ENCODE measurements at places on chromosomes 3 and 15. TPM values are rescaled to one million over a fixed set of nuclear protein-coding genes. Genes with fewer than 3 reads are reported as not detected.

DNA sequence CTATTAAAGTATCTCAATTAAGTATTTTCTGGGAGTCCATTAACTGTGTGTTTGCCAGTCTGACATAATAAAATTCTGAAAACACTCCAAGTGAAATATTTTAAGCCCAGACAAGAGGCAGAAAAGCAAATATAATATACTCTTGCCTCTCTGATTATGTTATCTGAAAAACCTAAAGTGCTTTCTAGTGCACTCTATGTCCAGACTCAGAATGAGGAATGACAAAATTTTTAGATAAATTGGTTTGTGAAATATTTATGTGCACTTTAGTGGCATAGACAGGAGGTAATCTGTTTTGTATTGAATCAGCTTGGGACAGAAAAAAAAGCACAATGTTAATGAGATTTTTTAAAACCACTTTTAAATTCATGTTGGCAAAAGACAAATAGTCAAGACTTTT is 508.2 kb upstream of the SUCLG2 start:
- H3K27me3 ChIP-seq = no peaks in the 10 kb centered on the region
- H3K4me1 ChIP-seq = no peaks in the 10 kb centered on the region
- H3K4me3 ChIP-seq = no peak overlapping the region
- DNase-seq = no peak
- H3K27ac ChIP-seq = no peak overlapping the region

The LSM3 gene
- 4.9 TPM for total RNA-seq

DNA sequence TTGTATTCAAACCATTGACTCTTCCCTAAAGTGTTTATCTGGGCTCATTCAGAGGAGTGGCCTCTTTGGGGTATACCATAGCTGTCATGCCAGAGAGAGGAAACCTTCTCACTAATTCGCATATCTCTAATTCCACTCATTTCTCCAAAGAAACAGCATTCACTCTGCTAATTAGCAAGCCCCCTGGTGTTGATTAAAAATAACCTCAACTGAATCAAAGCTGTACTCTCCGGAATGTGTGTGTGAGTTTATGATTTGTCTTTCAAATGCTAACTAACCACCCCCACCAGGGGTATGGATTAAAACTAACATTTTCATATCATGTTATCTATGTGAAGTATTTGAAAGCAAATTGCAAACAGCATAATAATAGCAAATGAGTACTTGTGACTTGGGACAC is 45.5 kb downstream of the PAQR5 start:
- no peak overlapping the region for H3K4me3 ChIP-seq
- H3K36me3 ChIP-seq = no peaks in the 10 kb centered on the region
- H3K27ac ChIP-seq = no peak overlapping the region
- no peaks in the 10 kb centered on the region for H3K4me1 ChIP-seq

The SYNPR gene
- total RNA-seq = not detected

The CADM2 gene
- 1.8 TPM for total RNA-seq

The SLC38A3 gene
- 0.28 TPM for total RNA-seq

- H3K36me3 ChIP-seq = peaks cover 3% of the 10 kb centered on the region
- peak overlapping the region; percentile 2 for H3K4me3 ChIP-seq
- H3K4me1 ChIP-seq = peaks cover 95% of the 10 kb centered on the region
- DNase-seq = no peak
- peak overlapping the region; percentile 76 for H3K27ac ChIP-seq
Measured at GRCh38 chr3:188229177-188229576, 75.2 kb downstream of the LPP start.

- no peak overlapping the region for H3K27ac ChIP-seq
- H3K36me3 ChIP-seq = no peaks in the 10 kb centered on the region
- H3K4me3 ChIP-seq = no peak overlapping the region
- DNase-seq = no peak
- no peaks in the 10 kb centered on the region for H3K27me3 ChIP-seq
Measured at GRCh38 chr15:101827257-101827656, 15.3 kb downstream of the OR4F15 start.

GRCh38 chr3:11660242-11660641 is 16.5 kb upstream of the VGLL4 start:
- H3K4me1 ChIP-seq = peaks cover 4% of the 10 kb centered on the region
- no peak for DNase-seq
- H3K27ac ChIP-seq = no peak overlapping the region
- no peak overlapping the region for H3K4me3 ChIP-seq
- no peaks in the 10 kb centered on the region for H3K27me3 ChIP-seq

The DAZL gene
- not detected for total RNA-seq

GRCh38 chr3:178263236-178263916 is 272.9 kb upstream of the KCNMB2 start:
- no peak overlapping the region for H3K27ac ChIP-seq
- DNase-seq = no peak
- H3K4me1 ChIP-seq = no peaks in the 10 kb centered on the region
- no peak overlapping the region for H3K4me3 ChIP-seq

The DNASE1L3 gene
- 3.8 TPM for total RNA-seq

DNA sequence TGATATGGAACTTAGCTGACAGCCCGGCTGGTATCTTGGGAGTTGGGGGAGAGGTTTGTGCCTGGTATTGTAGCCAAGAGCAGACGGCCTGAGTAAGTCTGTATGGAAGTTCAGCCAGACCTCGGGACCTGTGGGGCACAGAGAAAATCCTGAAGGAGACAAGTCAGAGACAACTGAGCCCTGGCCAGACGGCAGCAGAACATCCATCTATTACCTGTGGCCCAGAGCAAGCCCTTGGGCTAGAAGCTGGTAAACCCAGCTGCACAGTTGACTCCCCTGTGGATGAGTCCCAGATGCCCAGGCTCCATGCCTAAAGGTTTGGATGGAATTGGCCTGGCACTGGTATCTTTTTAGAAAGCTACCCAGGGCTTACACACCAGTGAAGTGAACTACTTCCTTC is 70.4 kb upstream of the DLG1 start:
- H3K4me3 ChIP-seq = no peak overlapping the region
- H3K27me3 ChIP-seq = no peaks in the 10 kb centered on the region
- no peak overlapping the region for H3K27ac ChIP-seq
- H3K36me3 ChIP-seq = no peaks in the 10 kb centered on the region
- DNase-seq = no peak
- peaks cover 8% of the 10 kb centered on the region for H3K4me1 ChIP-seq

- H3K27me3 ChIP-seq = no peaks in the 10 kb centered on the region
- H3K27ac ChIP-seq = no peak overlapping the region
- H3K4me1 ChIP-seq = no peaks in the 10 kb centered on the region
- no peak overlapping the region for H3K4me3 ChIP-seq
- DNase-seq = no peak
- no peaks in the 10 kb centered on the region for H3K36me3 ChIP-seq
Measured at GRCh38 chr3:181565416-181565815, 146.3 kb upstream of the SOX2 start.

- no peak overlapping the region for H3K4me3 ChIP-seq
- no peak overlapping the region for H3K27ac ChIP-seq
- H3K27me3 ChIP-seq = no peaks in the 10 kb centered on the region
- DNase-seq = no peak
- H3K4me1 ChIP-seq = peaks cover 29% of the 10 kb centered on the region
- no peaks in the 10 kb centered on the region for H3K36me3 ChIP-seq
Measured at GRCh38 chr15:40923551-40923950, 5.6 kb upstream of the DLL4 start.

The CELSR3 gene
- total RNA-seq = 1.3 TPM

DNA sequence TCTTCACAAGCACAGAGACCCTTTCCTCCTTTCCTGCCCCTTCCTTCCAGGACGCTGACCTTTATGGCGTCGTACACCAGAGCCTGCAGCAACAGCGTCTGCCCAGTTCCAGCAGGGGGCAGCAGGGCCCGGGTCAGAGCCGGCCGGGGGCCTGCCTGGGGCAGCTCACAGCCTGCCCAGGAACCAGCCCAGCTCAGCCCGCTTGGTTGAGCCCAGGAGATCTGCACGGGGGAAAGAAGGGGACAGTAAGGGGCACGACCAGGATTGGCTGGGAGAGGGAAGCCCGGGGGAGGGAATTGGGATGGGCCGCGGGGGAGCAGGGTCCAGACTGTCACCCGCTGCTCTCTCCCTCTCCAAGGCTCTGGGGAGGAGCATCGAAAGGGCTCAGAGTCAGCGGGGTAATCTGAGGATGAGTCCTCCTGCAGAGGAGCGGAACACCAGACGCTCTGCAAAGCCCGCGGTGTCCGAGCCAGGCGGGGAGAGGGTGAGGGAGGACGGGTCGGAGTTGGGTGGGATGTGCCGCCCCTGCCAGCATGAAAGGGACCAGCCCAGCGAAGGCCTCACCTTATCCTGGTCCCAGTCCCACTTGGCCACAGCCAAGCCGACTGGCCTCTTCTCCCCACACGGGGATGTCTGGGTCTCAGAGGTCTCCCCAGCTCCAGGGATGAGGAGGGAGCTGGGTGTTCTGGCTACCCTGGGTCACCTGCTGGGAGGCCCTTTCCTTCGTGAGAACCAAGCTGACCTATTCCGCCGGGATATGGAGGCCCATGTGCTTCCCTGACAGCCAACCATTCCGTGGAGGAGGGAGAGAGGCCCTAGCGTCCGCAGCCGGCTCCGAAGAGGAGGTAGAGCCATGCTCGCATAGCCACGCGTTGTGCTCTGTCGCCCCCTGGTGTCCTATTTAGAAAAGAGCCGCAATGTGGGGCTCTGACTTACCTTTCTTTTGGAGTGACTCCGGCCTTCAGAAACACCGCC is 7.4 kb upstream of the IGDCC3 start:
- no peaks in the 10 kb centered on the region for H3K27me3 ChIP-seq
- H3K27ac ChIP-seq = no peak overlapping the region
- no peaks in the 10 kb centered on the region for H3K36me3 ChIP-seq
- H3K4me3 ChIP-seq = peak overlapping the region; percentile 61
- DNase-seq = peak; percentile 51

The MME gene
- total RNA-seq = 3.6 TPM

The C3orf85 gene
- not detected for total RNA-seq

DNA sequence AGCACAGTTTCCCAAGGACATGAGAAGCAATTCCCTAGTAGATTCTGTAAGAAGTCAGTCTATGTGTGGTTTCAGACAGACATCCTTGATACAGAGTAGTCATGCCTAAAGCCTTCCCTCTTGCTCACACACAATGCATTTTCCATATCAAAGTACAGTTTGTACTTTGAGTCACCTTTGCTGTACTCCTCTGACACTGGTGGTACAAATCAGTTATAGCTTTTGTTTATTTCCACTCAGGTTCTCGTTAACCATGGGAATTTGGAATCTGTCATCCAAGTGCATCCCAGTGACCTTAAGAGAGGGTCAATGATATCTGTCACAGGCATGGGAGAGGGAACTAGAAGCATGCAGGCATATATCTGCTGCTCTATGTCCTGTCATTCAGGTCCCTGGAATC is 3.6 kb upstream of the GNB4 start:
- H3K4me3 ChIP-seq = no peak overlapping the region
- H3K27ac ChIP-seq = no peak overlapping the region
- no peak for DNase-seq
- no peaks in the 10 kb centered on the region for H3K27me3 ChIP-seq
- H3K4me1 ChIP-seq = no peaks in the 10 kb centered on the region
- H3K36me3 ChIP-seq = no peaks in the 10 kb centered on the region

DNA sequence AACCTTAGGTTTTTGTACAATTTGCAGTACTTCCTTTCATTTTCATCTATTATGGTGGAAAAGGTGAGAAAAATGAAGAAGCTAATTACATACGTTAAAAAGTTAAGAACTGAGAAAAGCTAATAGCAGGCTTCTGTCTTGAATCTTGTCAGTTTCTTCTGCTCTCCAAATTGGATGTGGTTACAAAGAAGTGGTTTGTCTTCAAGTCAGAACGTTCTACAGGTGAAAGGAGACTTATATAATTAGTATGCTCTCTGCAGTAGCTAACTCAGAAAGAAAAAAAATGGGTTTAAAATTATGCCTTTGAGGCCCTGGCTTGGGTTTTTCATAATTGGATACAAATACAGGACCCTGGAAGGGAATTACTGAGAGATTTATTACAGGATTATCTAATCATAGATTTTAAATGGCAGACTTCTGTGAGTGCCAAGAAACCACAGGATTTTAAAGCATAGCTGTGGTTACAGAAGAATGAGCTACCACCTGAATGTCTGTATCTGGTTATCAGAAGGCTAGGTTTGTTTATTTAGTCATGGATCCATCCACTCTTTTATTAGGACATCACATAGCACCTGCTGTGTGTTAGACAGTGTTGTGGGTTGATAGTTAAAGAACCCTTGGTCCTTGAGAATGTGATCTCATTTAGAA is 528.1 kb upstream of the MCTP2 start:
- no peak overlapping the region for H3K4me3 ChIP-seq
- H3K4me1 ChIP-seq = no peaks in the 10 kb centered on the region
- H3K36me3 ChIP-seq = no peaks in the 10 kb centered on the region

The GPR15 gene
- total RNA-seq = not detected

GRCh38 chr3:16945330-16945729 is 60.6 kb downstream of the PLCL2 start:
- H3K4me1 ChIP-seq = peaks cover 20% of the 10 kb centered on the region
- H3K36me3 ChIP-seq = no peaks in the 10 kb centered on the region
- H3K27me3 ChIP-seq = no peaks in the 10 kb centered on the region
- no peak for DNase-seq
- H3K27ac ChIP-seq = no peak overlapping the region

The SPINK8 gene
- total RNA-seq = not detected

DNA sequence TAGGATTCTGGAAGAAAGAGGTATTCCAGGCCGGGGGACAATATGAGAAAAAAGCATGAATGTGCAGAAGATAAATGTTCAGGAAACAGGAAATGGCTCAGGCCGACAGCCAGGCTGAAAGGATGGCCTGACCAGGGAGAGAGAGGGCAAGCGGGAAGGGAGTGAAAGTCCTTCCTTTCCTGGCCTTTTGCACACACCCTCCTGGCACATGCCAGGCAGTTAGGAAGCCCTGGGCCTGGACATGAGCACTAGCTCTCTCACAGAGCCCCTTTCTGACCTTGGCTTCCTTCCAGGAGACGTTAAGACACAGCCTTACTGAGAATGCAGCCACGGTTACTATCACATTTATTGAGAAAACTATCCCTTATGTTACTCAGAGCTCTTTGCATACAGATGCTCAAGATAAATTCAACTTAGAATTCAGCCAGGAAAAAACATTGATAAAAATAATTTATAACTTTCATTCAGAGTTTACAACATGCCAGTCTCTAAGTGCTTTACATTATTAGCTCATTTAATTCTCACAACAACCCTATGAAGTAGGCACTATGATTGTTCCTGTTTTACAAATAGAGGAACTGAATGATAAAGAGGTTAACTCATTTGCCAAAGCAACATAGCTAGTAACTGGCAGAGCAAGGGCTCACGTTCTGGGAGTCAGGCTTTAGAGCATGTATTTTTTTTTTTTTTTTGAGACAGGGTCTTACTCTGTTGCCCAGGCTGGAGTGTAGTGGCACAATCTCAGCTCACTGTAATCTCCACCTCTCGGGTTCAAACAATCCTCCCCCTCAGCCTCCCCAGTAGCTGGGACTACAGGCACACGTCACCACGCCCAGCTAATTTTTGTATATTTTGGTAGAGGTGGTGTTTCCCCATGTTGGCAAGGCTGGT is 39.4 kb upstream of the SMAD3 start:
- H3K4me1 ChIP-seq = peaks cover 23% of the 10 kb centered on the region
- no peak for DNase-seq
- no peak overlapping the region for H3K4me3 ChIP-seq
- H3K27me3 ChIP-seq = no peaks in the 10 kb centered on the region
- no peaks in the 10 kb centered on the region for H3K36me3 ChIP-seq

GRCh38 chr3:95468331-95468730 is 1346.1 kb upstream of the EPHA6 start:
- H3K27ac ChIP-seq = no peak overlapping the region
- no peaks in the 10 kb centered on the region for H3K4me1 ChIP-seq
- H3K36me3 ChIP-seq = no peaks in the 10 kb centered on the region
- DNase-seq = no peak

All from thoracic aorta (tissue), 2 donors.